Foreskin melanocyte (primary cell): ENCODE measurements at places on chromosomes 5 and 9.

DNA sequence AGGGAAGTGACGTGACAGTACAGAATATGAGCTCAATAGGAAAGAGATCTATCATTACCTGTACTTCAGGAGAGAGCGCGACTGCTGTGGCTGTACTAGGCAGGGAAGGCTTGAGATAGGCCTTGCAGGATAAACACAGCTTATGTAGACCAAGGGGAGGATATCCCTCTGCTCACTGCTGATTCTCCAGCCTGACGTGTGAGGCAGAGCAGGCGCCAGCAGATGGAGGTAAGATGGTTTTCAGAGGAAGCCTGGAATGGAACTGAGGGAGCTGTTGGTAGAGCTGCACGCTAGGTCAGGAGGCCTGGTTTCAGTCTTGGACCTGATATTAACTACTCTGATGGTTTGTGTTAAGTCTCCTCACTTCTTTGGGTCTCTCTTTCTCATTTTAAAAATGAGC lies 291.4 kb downstream of the YTHDC2 start:
- no peak for DNase-seq

- DNase-seq: no peak
These were observed 76.6 kb upstream of the PAM start for GRCh38 chr5:102678267-102679058.

DNA sequence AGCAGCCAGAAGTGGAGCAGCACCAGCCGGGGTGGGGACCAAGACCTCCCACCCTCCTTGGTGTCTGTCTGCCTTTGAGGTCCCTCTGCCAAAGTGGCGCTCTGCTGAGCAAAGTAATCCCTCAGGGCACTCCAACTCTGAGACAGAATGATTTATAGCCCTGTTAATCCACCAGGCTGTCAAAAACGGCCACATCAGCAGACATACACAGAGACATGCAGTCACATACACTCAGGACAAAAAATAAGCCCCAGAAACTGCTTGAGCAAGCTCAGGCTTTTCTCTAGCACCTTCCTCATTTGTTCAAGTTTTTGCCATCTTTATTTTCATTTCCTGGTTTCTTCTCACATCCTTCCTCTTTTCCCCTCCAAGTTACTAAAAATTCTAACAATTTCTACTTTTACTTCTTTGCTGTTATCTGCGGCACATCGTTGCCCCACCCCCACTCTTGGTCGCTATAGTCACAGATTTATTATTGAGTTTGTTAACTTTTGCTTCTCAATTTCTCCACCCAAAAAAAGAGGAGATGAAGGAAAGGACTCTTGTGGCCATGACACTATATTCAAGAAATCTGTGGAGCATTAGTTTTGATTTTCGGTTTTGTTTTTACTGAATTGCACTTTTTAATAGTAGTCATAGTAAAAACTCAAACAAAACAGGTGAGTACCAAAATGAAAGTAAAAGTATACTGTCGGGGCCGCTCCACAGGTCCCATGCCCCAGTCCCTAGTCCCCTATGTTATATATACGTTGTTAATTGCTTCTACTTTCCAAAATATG lies 17.4 kb upstream of the ADRB2 start:
- DNase-seq: no peak

DNA sequence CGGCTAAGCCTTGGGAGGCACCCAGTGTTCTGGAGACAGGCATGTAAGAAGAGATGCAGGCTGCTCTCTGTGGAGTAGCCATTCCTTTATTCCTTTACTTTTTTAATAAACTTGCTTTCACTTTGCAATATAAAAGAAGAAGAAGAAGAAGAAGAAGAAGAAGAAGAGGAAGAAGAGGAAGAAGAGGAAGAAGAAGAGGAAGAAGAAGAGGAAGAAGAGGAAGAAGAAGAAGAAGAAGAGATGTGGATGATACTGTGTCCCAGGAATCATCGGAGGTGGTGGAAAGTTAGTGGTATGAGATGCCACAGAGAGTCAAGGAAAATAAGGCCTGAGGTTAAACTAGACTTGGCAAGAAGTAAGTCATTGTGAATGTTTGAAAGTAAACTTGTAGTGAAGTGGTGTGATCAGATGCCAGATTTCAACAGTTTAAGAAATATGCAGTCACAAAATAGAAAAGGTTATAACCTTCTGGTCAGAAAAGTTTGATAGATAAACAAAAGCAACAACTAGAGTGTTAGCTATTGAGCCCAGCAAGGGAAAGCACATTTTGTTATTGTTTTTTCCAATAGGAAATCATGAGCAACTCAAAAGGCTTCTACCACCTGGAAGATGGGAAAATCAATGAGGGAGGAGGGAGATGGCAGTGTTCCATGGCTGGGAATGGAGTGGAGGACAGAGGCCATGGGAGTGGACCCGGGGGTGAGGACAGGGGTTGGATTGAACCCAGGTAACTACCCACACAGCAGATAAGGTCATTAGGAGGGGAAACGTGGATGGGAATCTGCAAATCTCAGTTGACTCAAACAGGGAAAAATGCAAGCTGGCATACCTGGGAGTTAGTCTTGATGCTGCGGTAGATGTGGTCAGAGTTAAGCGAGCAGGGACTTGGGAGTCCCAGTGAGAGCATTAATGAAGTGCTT lies 16.8 kb downstream of the AOPEP start:
- no peak for DNase-seq

DNA sequence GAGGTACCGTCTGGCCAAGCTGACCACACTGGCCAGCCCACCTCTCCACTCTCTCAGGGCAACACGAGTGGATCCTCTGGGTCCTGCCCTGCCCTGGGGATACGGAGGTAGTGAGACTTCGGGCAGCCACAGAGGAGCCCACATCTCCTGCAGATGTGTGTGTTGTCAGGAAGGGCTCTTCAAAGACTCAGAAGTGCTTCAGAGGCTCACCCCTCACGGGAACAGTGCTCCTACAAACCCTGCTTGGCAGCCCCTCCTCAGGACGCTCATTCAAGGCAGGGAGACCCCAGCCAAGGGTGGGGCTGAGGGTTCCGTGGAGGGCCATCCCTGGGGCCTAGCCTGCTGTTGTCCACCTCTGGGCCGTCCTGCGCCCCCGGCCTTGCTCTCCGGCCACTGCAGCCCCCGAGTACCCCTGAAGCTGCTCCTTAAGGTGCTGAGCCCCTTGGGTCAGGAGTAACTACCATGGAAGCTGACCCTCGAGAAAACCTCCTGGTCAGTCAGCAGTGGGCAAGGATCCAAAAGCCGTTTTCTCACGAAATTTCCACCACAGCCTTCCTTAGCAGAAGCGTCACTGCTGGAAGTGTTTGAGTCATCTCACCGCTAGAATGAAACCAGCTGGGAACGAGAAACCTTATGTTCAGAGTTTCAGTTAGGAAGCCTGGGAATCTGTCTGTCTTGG lies 23.2 kb upstream of the LRRC14B start:
- DNase-seq: peak; percentile 12

DNA sequence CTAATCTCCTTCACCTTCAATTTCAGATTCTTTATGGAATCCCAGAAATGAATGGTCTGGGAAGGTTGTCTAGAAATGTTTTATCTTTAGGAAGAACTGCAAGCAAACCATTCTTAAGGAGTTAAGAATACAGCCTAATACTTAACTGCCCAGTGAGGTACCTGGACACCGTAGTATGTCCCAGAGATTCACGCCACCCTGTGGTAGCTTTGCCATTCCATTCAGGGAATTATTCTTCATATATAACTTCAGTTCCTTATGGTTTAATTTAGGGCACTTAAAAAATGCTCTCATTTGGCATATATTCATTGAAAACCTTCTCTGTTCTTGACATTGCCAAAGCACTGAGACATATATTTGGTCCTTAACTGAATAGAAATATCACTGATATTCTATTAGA lies 49.7 kb downstream of the ACTBL2 start:
- no peak for DNase-seq

DNA sequence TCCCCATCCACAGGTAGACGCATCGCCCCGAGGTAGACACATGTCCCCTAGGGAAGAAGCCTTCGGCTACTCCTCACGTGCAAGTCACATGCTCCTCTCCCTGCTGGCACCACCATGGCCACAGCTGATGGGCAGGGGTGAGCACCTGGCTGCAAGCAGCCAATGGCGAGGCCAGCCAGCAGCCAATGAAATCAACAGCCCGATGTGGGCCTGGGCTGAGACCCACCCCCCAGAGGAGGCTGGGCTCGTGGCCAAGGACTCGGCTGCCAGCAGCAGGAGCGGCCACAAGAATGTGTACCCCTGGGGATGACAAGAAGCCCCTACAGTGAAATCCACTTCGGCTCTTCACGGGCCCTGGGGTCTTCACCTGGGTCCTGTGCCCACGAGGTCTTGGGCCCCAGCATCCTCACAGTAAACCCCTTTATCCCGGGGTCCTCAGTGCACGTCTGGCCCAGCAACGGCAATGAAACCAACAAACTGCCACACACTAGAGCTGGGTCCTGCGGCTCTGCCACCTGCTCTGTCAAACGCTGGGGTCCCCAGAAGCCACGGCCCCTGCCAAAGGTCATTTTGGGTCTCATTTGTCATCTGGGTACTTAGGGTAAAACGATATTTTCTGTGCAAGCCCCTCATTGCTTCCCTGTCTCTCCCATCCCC lies 22.1 kb upstream of the PTGES start:
- DNase-seq: no peak

- DNase-seq: no peak
These were observed 10.1 kb downstream of the ACO1 start for GRCh38 chr9:32394381-32395049.

- DNase-seq: no peak
These were observed 20.8 kb upstream of the SLC6A3 start for GRCh38 chr5:1465966-1466471.

- DNase-seq: peak; percentile 92
These were observed 213.0 kb downstream of the CRB2 start for GRCh38 chr9:123568691-123569688.

- DNase-seq: no peak
These were observed 48.0 kb downstream of the SLC12A7 start for GRCh38 chr5:1063661-1064382.

DNA sequence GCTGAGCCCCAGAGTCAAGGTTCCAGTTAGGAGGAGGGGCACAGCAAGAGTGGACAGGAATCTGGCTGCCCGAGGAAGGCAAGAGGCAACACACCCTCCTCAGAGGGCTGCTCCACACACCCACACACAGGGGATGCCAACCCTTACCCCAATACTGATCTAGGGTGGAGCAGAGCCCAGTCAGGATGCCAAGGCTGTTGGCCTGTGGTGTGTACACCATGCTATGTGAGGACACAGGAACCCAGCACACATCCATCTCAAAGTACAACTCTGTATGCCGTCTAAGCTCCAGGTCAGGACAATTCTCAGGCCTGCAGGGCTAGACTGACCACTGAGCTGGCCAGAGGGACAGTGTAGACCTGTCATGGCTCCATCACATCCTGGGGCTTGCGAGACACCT lies 2.6 kb downstream of the SEPTIN8 start:
- DNase-seq: no peak

GRCh38 chr9:125255781-125256391 lies 5.7 kb upstream of the GAPVD1 start:
- no peak for DNase-seq

- no peak for DNase-seq
These were observed 13.4 kb upstream of the GRHPR start for GRCh38 chr9:37408933-37409710.

DNA sequence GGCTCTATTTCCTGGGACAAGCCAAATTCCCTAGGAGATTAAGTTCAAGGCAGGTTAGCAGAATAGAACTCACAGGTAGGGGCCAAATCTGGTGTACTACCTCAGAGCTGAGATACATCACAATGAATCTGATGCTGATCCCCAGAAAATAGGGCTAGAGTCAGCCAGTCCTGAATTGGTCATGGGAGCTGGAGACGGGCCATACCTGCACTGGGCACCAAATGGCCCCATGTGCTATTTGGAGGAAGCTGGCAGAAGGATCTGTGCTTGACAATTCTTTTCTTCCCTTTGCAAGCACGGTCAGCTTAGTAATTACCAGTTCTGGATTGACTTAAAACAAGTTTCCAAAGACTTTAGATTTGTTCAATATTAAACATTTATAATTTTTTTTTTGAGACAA lies 10.4 kb upstream of the GNAQ start:
- no peak for DNase-seq

DNA sequence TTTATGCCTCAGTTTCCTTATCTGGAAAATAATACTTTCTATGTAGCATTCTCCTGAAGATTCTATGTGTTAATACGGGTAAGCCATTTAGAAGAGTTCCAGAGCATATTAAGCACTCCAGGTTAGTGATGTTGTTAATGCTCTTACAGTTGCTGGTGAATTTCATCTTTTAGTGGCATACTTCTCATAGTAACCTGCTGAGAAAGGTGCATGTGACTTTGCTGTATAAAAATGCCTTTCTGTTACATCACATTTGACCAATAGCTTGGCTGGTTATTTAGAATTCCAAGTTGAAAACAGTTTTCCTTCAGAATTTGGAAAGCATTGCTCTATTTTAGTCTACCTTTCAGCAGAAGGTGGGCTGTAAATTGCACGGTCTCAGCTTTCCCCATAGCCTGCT lies 27.2 kb downstream of the GCNT1 start:
- DNase-seq: no peak

DNA sequence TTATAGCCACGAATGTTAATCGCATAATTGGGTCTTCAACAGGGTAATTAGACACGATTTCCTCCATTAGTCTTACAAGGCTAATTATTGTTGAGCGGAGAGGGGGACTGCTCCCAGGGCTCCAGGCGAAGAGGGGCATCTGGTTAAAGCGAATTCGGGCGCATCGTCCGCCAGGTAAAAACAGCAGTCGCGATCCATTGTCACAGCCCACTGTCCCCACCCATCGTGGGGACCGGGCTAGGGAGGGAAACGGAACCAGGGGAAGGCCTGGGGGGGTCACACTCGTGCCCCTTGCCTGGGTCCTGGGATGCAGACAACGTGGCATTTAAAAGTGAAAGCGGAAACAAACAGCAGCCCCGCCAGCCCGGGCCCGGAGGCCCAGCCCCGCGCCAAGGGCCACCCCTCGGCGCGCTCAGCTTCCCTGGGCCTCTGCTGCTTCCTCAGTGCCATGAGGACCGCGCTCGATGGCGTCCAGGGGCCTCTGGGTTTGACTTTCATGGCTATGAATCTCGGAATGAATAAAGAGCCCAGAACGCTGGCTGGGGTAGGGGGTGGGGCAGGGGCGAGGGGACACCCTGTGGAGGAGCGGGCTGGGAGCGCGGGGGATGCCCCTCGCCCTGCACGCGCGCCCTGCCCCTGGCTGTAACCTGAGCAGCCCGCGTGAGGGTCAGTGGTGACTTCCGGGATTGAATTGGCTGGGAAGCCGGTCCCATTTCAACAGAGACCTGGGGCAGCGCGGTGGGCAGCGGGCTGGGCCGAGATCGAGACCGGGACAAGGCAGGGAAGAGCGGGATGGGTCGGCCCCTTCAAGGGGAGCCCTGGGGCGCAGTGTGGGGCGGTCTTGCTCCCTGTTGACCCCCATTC lies 99.9 kb downstream of the GTF3C4 start:
- DNase-seq: peak; percentile 34

GRCh38 chr5:30106596-30106995 lies 1086.9 kb upstream of the CDH6 start:
- no peak for DNase-seq
